ENCODE measurements at places on chromosomes 6 and 20. TPM values are rescaled to one million over a fixed set of nuclear protein-coding genes. Genes with fewer than 3 reads are reported as not detected.

GRCh38 chr20:7723284-7723683 lies 217.0 kb downstream of the HAO1 start:
- no peaks in the 10 kb centered on the region for H3K4me1 ChIP-seq
- no peaks in the 10 kb centered on the region for H3K27me3 ChIP-seq
- no peak overlapping the region for H3K4me3 ChIP-seq
- H3K36me3 ChIP-seq = no peaks in the 10 kb centered on the region

Gene RIPOR3
- 2.9 TPM for total RNA-seq

DNA sequence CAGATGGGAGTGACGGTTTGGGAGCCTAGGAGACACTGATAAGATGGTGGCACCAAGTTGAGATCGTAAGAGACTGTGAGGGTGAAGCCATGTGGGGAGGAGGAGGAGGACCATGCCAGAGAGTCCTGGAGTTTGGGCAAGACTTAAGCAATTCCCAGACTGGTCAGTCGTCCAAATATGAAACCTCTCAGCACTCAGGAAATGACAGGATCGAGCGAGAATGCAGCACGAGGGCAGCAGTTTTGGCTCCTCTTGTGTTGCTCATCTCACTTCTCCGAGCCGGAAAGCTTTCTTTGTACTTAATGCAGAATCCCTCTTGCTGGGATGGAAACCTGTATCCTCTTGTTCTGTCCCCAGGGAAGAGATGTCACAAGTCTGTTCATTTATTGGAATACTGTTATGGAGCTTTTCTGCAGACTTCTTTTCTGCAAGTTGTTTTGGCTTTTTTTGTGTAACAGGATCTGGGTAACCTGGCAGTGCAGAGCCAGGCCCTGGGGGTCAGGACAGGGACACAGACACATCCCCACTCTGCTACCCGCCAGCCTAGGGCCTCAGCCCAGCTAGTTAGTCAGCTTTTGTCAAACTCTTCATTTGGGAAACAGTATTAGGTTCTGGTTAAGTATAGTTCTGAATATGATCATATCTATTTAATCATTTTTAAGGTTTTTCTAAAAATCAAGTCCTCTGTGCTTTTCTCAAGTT lies 34.3 kb downstream of the FNDC1 start:
- no peaks in the 10 kb centered on the region for H3K36me3 ChIP-seq
- no peak overlapping the region for H3K27ac ChIP-seq
- no peaks in the 10 kb centered on the region for H3K4me1 ChIP-seq
- no peaks in the 10 kb centered on the region for H3K27me3 ChIP-seq
- DNase-seq = no peak

- no peak for DNase-seq
- H3K27me3 ChIP-seq = no peaks in the 10 kb centered on the region
- H3K4me1 ChIP-seq = peaks cover 6% of the 10 kb centered on the region
- no peak overlapping the region for H3K4me3 ChIP-seq
- H3K36me3 ChIP-seq = no peaks in the 10 kb centered on the region
Measured at GRCh38 chr20:11992426-11992825, 74.7 kb downstream of the BTBD3 start.

Gene ZNF165
- total RNA-seq = 5.3 TPM

DNA sequence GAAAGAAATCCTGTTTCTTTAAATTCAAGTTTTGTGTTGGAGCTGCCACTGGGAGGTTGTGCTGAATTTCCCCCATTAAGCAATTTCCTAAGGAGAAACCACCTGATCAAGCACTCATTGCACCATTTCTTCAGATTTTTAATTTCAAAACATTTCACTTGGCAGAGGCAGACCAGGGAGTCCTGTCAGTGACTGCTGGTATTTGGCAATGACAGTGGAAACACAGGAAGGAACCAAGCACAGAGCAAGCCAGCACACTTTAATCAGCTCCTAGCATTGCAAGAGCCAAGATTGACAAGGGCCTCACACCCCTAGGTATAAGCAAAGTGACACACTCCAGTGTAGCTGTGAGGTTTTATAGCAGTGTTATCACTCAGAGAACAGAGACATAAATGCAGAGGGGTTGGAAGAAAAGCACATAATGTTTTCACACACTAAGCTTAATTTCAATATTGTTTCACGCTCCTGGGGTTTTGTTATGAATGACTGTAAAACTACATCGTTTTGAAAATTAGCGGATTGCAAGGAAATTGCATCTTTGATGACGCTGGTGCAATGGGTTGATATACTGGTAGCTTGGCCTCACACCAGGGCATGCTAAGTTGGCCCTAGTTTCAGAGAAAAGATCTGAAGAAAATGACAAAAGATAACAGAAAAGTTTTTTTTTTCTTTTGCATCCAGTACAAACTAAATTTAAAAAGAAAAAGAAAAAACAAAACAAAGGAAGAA lies 768.4 kb downstream of the TFAP2A start:
- no peaks in the 10 kb centered on the region for H3K27me3 ChIP-seq
- H3K36me3 ChIP-seq = no peaks in the 10 kb centered on the region
- DNase-seq = no peak
- no peak overlapping the region for H3K4me3 ChIP-seq

GRCh38 chr6:30763618-30764489 lies 19.5 kb upstream of the IER3 start:
- no peaks in the 10 kb centered on the region for H3K4me1 ChIP-seq
- H3K36me3 ChIP-seq = no peaks in the 10 kb centered on the region
- H3K27ac ChIP-seq = peak overlapping the region; percentile 57
- H3K27me3 ChIP-seq = no peaks in the 10 kb centered on the region
- H3K4me3 ChIP-seq = no peak overlapping the region
- no peak for DNase-seq

DNA sequence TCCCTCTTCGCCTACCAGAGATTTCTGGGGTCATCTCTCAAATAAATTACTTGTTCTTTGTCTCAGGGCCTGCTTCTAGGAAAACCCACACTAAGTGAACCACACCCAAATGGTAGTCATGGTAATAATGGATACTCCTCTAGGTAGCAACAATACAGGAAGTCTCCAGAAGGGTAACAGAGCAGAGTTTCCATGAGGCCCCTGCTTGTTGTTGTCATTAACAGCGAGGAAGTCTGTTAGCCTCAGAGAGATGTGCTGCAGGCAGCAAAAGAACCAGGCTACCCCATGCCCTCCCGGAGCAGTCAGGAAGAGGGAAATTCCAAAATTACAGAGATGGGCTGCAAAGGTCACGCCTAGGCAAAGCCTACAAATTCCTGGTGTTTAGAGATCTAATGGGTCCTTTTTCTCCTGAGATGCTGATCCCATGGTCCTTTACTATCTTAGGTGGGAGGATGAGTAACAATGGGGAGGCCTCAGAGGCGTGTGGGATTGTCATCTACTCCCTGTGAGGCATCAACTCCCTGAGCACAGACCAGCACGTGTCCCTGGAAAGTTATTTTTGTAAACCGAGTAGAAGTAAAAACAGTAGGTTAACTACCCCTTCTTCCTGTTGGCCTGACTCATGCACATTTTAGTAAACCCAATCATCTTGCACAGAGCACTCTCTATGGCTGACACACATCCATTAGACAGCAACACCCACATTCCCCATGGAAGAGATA lies 10.1 kb downstream of the ISM1 start:
- no peak for DNase-seq
- H3K4me3 ChIP-seq = no peak overlapping the region
- no peak overlapping the region for H3K27ac ChIP-seq
- H3K4me1 ChIP-seq = no peaks in the 10 kb centered on the region
- no peaks in the 10 kb centered on the region for H3K27me3 ChIP-seq
- H3K36me3 ChIP-seq = no peaks in the 10 kb centered on the region

Gene KHDRBS2
- 0.52 TPM for total RNA-seq

Gene GTSF1L
- total RNA-seq = not detected

Gene ZHX3
- total RNA-seq = 25.6 TPM

DNA sequence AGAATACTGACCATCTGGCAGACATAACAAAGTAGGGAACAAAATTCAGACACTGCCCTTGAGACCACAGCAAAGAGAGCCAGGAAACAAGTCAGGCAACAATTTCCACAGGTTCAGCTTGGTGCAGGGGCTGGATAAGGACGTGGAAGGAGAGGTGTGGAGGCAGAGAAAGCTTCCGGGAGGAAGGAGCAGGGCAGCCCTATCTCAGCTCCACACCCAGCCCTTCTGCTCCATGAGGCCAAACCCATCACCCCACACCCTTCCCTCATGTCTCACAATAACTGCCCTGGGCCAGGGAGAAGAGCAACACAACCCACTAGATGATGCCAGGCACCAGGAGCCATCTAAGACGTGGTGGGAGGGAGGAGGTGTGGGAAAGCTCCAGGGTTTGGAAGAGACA lies 5.8 kb downstream of the SNHG17 start:
- H3K36me3 ChIP-seq = peaks cover 12% of the 10 kb centered on the region
- H3K27ac ChIP-seq = no peak overlapping the region
- H3K4me3 ChIP-seq = no peak overlapping the region
- no peak for DNase-seq
- H3K4me1 ChIP-seq = peaks cover 9% of the 10 kb centered on the region

DNA sequence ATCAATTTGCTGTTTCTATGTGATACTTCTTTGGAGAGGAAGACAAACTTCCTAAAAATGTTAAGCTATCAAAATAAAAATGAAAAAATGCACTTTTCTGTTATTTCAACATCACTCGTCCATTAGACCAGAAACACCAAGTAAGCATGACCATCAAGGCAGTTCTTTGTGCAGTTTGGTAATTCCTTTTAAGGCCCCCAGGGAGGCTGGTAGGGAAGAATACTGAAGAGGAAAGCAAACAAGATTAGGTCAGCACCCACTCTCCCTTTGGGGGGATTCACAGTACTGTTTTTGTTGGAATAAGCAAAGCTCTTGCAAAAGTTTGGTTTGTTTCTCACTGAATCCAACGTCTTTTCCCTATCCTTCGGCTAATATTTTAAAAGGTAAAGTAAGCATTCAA lies 206.8 kb upstream of the SLC35B3 start:
- no peaks in the 10 kb centered on the region for H3K36me3 ChIP-seq
- H3K4me1 ChIP-seq = no peaks in the 10 kb centered on the region
- no peaks in the 10 kb centered on the region for H3K27me3 ChIP-seq

- H3K36me3 ChIP-seq = no peaks in the 10 kb centered on the region
- DNase-seq = peak; percentile 29
- no peak overlapping the region for H3K4me3 ChIP-seq
- H3K27ac ChIP-seq = peak overlapping the region; percentile 34
- no peaks in the 10 kb centered on the region for H3K4me1 ChIP-seq
Measured at GRCh38 chr6:21022343-21023107, 488.3 kb downstream of the CDKAL1 start.

GRCh38 chr6:39665861-39666260 lies 59.3 kb downstream of the KIF6 start:
- H3K4me3 ChIP-seq = no peak overlapping the region
- H3K27ac ChIP-seq = no peak overlapping the region
- no peaks in the 10 kb centered on the region for H3K4me1 ChIP-seq
- no peaks in the 10 kb centered on the region for H3K36me3 ChIP-seq
- DNase-seq = no peak

- no peak for DNase-seq
- H3K27me3 ChIP-seq = no peaks in the 10 kb centered on the region
- H3K4me3 ChIP-seq = no peak overlapping the region
- no peaks in the 10 kb centered on the region for H3K4me1 ChIP-seq
- no peaks in the 10 kb centered on the region for H3K36me3 ChIP-seq
Measured at GRCh38 chr6:158991017-158991723, 8.8 kb downstream of the RSPH3 start.

- H3K27ac ChIP-seq = no peak overlapping the region
- H3K27me3 ChIP-seq = no peaks in the 10 kb centered on the region
- no peaks in the 10 kb centered on the region for H3K4me1 ChIP-seq
- no peaks in the 10 kb centered on the region for H3K36me3 ChIP-seq
- H3K4me3 ChIP-seq = no peak overlapping the region
- peak; percentile 7 for DNase-seq
Measured at GRCh38 chr20:58709013-58709702, 16.6 kb downstream of the NPEPL1 start.

Gene PTCHD4
- total RNA-seq = not detected

GRCh38 chr6:18328540-18328939 lies 58.6 kb upstream of the RNF144B start:
- DNase-seq = no peak
- no peak overlapping the region for H3K27ac ChIP-seq
- no peaks in the 10 kb centered on the region for H3K4me1 ChIP-seq
- H3K36me3 ChIP-seq = no peaks in the 10 kb centered on the region

Gene SLC24A3
- 3.6 TPM for total RNA-seq

- H3K4me1 ChIP-seq = no peaks in the 10 kb centered on the region
- no peaks in the 10 kb centered on the region for H3K27me3 ChIP-seq
- H3K27ac ChIP-seq = no peak overlapping the region
- H3K4me3 ChIP-seq = no peak overlapping the region
- no peak for DNase-seq
Measured at GRCh38 chr20:14780508-14780907, 443.1 kb upstream of the FLRT3 start.

DNA sequence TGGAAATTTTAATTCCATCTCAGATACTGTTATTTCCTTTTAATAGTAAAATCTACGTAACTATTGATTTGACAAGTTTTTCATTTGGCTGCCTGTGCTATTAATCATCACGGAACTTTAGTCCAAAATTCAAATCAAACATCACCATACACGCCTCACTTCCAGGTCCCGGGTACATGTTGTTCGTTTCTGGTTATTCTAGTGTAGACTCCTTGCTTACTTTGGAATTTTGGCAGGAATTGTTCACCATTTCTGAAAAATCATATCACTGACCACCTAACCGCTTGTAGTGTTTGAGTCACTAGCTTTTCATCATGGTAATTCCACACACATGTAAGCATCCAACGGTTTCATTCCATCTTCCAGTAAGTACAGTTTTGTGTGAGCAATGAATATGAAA lies 98.0 kb upstream of the NHSL1 start:
- no peak overlapping the region for H3K4me3 ChIP-seq
- H3K4me1 ChIP-seq = peaks cover 5% of the 10 kb centered on the region
- no peaks in the 10 kb centered on the region for H3K27me3 ChIP-seq
- H3K36me3 ChIP-seq = no peaks in the 10 kb centered on the region
- H3K27ac ChIP-seq = no peak overlapping the region

GRCh38 chr6:118787724-118788423 lies 106.1 kb upstream of the ASF1A start:
- H3K27ac ChIP-seq = no peak overlapping the region
- H3K36me3 ChIP-seq = no peaks in the 10 kb centered on the region
- no peaks in the 10 kb centered on the region for H3K27me3 ChIP-seq
- H3K4me1 ChIP-seq = no peaks in the 10 kb centered on the region

Gene MOG
- total RNA-seq = not detected

Gene RNF39
- total RNA-seq = 1.6 TPM

Gene SLC17A3
- not detected for total RNA-seq

DNA sequence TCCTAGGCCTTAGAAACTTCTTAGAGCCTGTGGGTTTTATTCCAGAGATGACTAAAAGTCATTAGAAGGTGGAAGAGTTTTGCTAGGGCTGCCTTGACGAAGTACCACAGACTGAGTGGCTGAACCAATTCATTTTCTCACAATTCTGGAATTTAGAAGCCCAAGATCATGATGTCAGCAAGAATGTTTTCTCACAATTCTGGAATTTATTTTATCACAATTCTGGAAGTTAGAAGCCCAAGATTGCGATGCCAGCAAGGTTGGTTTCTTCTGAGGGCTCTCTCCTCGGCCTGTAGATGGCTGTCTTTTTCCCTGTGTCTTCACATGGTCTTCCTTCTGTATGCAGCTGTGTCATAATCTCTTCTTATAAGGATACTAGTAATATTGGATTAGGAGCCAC lies 672.9 kb upstream of the MARCKS start:
- no peak overlapping the region for H3K27ac ChIP-seq
- no peaks in the 10 kb centered on the region for H3K36me3 ChIP-seq
- no peak overlapping the region for H3K4me3 ChIP-seq
- no peak for DNase-seq

GRCh38 chr6:140670021-140670420 lies 1295.6 kb upstream of the CITED2 start:
- no peaks in the 10 kb centered on the region for H3K27me3 ChIP-seq
- no peaks in the 10 kb centered on the region for H3K36me3 ChIP-seq
- no peaks in the 10 kb centered on the region for H3K4me1 ChIP-seq

Measured in colonic mucosa (tissue), 4 donors.